ENCODE measurements at places on chromosomes 7 and 10. TPM values are rescaled to one million over a fixed set of nuclear protein-coding genes. Genes with fewer than 3 reads are reported as not detected.

GRCh38 chr7:137655804-137656203, 191.0 kb downstream of the DGKI start:
- no peak for DNase-seq

BZW2 gene
- 126 TPM for total RNA-seq

- no peak for DNase-seq
Observed at GRCh38 chr7:24560772-24561171, 12.5 kb upstream of the PALS2 start.

CCDC136 gene
- total RNA-seq = 14.2 TPM

NODAL gene
- not detected for total RNA-seq

GRCh38 chr10:24118246-24118645, 90.7 kb upstream of the KIAA1217 start:
- no peak for DNase-seq

OPALIN gene
- total RNA-seq = not detected

DNA sequence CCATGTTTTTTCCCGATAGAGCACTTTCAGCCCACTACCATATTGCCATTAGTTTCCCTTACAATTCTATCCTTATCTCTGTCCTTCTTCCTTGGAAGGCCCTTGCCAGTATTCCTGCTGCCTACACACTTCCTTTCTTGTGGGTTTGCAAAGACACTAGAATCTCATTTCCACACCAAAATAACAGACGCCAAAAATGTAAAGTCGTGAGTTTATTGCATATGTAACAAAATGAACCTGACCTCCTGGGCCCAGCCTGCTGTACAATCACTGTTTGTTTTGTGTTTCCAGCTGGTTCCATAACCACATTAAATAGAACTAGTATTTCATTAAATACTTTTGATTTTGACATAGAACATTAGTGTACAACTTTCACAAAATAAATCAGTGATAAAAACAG, 116.7 kb downstream of the SMURF1 start:
- DNase-seq = no peak

- no peak for DNase-seq
Observed at GRCh38 chr10:19817231-19817933, 1.1 kb downstream of the PLXDC2 start.

TEX47 gene
- not detected for total RNA-seq

OR2A42 gene
- total RNA-seq = not detected

SPDYE6 gene
- total RNA-seq = not detected

GRCh38 chr7:150784120-150784736, 15.9 kb downstream of the TMEM176B start:
- no peak for DNase-seq

RPEL1 gene
- 0.05 TPM for total RNA-seq

CYP2C9 gene
- total RNA-seq = not detected

- DNase-seq = no peak
Observed at GRCh38 chr10:13102002-13102794, 2.2 kb downstream of the OPTN start.

IGFBP3 gene
- total RNA-seq = 46.4 TPM

GAD2 gene
- not detected for total RNA-seq

RBM33 gene
- 25.8 TPM for total RNA-seq

RBM20 gene
- total RNA-seq = 1.0 TPM

DNA sequence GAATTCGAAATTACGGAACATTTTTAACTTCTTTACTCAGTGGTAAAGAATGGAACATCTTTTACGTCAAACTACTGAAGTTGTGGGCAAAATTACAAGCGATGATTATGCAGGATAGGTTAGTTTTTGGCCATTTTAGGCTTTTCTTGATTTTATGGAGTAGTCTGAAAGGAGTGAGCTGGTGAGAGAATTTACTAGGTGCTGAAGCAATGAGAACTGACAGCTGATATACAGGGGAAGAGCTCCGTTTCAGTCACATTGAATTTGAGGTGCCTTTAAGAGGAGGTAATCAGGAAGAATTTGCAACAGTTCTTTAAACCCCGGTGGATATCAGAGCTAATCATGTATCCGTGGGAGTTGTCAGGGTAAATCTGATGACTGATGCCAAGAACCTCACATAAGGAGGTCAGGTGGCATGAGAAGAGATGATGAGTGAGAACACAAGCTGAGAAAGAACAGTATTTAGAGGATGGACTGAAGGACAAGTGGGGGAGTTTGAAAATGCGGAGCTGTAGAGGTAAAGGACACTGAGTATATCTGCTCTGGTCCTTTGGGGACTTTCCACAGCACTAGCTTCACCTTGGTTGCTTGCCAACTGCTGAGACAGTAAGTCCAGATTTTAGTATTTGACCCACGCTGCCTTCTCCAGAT, 104.3 kb downstream of the AHR start:
- DNase-seq = no peak

CLDN4 gene
- total RNA-seq = not detected

DNA sequence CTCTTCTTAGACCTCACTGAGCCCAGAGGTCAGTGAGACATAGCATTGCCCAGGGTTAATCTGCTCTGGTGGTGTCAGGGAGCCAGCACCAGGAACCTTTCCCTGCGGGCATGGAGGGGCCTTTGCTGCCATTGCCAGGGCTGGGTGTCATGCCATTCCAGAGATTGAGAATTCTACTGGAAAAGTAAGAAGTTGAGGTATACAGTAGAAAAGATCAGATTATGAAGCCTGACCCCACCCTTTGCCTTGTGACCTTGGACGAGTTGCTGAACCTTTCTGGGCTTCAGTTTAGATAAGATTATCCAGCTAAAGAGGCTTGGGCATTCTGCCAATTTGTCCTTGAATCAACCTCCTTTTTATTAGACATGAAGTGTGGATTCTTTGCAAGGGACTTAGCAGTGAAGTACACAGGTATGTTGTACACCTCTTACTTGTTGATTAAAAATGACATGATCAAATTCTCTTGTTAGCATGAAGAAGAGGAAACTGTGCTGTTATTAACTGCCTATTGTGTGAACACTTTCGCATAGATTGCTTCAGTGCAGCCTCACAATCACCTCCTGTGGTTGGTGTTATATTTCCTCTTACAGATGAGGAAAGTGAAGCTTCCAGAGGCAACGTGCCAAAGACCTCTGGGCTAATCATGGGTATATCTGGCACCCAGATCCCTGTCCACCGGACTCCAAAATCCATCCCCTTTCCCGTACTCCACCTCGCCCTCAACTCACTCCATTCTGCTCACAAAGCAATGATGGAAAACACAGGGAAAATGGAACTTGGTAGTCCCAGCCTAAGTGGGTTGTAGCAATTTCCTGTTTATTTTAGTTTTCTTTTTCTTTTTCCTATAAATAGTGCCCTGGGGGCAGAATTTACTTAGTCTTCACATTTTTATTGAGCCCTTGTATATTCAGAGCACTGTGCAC, 151.3 kb downstream of the CAMK1D start:
- DNase-seq = no peak

DNA sequence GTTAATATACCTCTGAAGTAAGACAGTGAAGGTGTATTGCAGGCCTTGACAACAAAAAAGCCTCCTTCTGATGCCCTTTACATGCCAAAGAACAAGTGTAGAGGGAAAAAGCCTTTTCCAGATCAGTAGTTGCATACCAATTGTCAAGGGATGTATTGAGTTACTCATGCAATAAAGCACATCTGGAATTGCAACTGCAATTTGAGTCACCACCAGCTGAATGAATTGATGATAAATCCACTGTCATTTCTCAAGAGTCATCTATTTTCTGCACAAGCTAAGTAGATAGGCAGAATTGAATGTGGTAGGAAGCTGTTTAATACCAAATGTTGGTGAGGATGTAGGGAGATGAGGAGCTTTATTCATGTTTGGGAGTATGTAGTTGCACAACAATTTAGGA, 325.9 kb upstream of the SMIM30 start:
- DNase-seq = no peak

PGAM2 gene
- not detected for total RNA-seq

GRCh38 chr10:126349101-126349500, 39.2 kb downstream of the ADAM12 start:
- peak; percentile 17 for DNase-seq

DRGX gene
- not detected for total RNA-seq

TOMM7 gene
- total RNA-seq = 1,313 TPM

DNA sequence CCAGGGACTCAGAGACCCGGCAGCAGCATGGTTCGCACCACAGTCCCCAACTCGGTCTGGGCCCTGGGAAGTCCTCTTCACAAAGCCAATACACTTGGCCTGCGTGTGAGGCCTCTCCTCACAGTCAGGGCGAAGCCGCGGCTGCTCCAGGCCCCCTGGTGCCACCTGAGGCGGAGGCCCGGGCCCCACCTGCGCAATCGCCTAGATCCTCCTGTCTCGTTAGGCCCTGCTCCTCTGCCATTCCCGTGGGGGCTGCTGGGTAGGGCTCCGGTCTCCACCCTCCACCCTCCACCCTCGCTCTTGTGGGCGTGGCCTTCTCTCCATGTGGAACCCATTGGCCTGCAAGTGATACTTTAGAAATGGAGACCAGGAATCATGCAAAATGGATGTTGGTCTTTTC, 553.3 kb downstream of the INHBA start:
- DNase-seq = no peak

DNA sequence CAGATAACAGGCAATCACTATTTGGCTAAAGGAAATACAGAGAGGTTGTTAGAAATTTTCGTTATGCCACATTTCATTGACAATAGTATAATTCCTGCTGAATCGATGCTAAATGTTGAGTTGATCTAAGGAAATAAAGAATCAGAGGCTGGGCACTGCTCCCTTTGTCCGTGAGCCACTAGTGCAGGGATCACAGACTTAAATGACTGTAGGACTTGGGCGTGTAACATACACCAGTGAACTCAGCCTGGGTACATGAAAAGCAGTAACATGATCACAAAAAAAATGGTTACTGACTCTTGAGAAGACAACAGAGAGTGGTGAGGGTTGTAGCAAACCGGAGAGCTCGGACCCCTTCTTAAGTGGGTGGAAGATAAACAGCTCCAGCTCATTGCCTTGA, 11.8 kb upstream of the ITGB8 start:
- no peak for DNase-seq

DNA sequence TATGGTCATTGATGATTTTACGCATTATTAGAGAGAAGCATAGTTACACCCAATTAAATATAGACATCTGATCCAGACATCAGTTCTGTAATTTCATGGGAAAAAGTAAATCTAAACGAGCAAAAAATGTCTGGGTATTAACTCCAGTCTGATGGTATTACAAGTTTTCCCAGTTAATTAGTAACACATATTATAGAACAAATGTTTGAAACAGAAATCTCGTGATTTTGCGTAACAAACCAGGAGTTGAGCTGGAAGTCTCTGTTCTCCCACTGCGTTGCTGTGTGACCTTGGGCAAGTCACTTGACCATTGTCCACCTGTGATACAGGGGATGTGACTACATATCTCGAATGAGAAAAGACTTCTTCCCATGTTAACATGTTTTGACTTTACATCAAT, 43.3 kb downstream of the RBM20 start:
- no peak for DNase-seq

- DNase-seq = no peak
Observed at GRCh38 chr7:113915956-113916355, 2.9 kb downstream of the PPP1R3A start.

DNA sequence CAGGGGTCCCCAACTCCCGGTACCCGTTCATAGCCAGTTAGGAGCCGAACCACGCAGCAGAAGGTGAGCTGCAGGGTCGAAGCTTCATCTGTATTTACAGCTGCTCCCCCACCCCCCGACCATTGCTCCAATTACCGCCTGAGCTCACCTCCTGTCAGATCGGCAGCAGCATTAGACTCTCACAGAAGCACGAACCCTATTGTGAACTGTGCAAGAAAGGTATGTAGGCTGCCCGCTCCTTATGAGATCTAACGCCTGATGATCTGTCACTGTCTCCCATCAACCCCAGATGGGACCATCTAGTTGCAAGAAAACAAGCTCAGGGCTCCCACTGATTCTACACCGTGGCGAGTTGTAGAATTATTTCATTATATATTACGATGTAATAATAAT, 14.6 kb upstream of the AZGP1 start:
- DNase-seq = no peak

GRCh38 chr7:43278088-43278644, 165.7 kb downstream of the HECW1 start:
- DNase-seq = no peak

DNA sequence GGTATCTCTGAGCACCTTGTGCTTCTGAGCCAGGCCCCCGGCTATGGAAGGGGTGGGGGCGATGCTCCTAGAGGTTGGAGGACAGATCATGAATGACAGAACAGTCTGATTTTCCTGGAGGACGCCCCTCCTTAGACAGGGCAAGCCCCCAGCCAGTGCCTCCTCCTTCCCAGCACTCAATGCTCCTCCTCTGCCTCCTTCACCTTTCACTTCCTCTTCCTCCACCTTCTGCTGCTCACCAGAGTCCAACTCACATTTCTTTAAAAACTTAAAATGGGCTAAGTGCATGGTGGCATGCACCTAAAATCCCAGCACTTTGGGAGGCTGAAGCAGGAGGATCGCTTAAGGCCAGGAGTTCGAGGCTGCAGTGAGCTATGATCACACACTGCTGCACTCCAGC, 71.1 kb upstream of the CUX1 start:
- no peak for DNase-seq

ACSL5 gene
- 0.11 TPM for total RNA-seq

- no peak for DNase-seq
Observed at GRCh38 chr7:46513447-46513848, 592.4 kb upstream of the IGFBP3 start.

DNA sequence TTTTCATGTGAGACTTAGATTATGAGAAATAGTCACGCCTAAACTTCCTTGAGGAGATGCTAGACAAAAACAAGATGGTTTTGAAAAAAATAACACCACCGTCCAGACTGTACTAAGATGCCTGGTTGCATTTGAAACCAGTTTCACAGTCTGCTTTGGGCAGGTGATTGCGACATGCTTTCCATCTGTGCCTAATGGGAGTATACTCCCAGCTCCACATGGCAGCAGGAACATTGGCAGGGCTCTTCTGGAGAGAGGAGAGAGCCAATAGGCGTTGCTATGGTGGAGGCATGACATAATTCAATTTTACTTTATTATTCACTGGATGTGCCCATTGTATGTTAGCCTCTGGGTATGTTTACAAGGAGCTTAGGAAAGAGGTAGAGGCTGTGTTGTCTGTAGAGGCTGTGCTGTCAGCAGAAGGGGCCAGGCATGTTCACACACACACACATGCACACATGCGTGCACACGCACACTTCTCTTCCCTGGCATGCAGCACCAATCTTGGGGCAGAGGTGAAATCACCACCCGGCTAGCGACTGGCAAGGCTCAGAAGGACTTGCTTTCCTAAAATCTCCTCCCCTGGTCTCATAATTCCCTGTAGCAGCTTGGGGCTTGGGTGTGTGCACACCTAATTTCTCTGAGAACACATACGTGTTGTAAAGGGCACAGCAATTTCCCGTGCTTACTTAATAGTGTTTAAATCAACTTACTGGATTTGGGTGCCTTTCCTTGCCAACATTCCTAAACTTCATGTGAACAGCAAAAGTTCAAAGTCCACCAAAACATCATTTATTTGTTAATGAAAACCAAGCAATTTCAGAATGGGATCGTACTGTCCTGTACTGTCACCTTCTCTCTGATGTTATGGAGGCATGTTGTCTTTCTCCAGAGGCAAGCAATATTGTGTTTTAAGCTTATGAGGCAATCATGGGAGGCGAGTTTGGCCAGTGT, 162.1 kb downstream of the TCF7L2 start:
- no peak for DNase-seq

GRCh38 chr7:19117091-19117869, at the start of gene TWIST1:
Gene TWIST1, minus strand, starts transcription at chr7:19117636. Its CDS starts 315 bp downstream, at chr7:19117321.
- peak; percentile 65 for DNase-seq

CPN1 gene
- total RNA-seq = 69.4 TPM

GRCh38 chr10:91908337-91909116, 759 bp downstream of the FGFBP3 start:
- DNase-seq = peak; percentile 61

GRCh38 chr10:100697070-100697469, 48.3 kb upstream of the PAX2 start:
- peak; percentile 25 for DNase-seq

Data from SK-MEL-5 (cell line).